Activated CD4-positive, alpha-beta T cell treated with anti-CD3 and anti-CD28 coated beads, Interleukin-2, amount 10 ng/mL, durations not matched to agents 24 days and 14 days (primary cell): ENCODE measurements at places on chromosomes 12 and 14.

DNA sequence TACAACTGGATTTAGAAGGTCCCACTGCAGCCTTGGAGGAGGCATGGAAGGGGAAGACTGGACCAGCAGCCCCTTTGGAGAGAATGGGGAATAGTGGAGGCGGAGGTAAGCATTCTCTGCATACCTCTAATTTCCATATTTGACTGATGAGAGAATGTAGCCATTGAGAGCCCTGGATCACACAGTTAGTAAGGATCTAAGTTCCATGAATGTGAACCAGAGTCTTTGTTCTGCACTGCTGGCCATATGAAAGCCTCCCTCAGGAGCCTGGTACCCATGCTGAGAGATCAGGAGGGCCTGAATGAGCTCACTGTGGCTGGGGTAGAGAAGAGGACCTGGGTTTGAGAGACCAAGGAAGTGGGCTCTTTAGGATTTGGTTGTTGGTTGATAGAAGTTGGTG, 192.1 kb downstream of the TMEM132C start:
- no peak for DNase-seq

DNA sequence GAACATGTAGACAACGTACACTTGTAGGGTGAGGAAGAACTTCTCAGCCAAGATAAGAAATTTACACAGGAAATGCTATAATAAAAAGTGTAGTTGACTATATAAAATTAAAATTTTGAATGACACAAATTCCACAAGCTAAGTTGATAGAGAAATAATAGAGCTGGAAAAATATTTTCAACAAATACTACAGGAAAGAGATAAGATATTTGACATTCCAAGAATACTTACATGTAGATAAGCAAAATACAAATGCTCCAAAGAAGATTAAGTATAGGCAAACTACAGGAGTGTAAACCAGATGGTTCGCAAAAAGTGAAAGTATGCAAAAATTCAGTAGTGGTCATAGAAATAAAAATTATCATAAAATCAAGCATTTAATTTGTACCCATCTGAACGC, 49.2 kb upstream of the ANP32D start:
- no peak for DNase-seq

GRCh38 chr12:16939871-16940306, 333.9 kb upstream of the LMO3 start:
- DNase-seq = peak; percentile 60

GRCh38 chr12:77667101-77667500, 163.6 kb upstream of the NAV3 start:
- no peak for DNase-seq

DNA sequence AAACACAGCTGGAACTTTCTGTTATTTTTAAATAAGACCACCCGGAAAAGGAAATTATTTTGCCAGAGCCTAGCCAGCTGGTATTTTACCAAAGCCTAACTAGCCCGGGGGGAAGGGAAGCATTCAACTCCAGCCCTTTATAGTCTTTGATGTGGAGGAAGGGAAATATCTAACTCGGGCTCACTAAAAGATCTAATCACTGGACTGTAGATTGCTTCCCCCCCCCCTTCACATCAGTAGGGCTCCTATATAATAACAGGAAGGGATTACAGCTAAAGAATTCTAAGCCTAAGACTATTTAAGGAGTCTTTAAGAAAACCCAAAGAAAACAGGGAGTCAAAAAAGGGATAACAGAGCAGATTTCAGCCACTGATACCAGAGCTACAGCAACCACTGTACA, 431.1 kb downstream of the KCNH5 start:
- no peak for DNase-seq

DNA sequence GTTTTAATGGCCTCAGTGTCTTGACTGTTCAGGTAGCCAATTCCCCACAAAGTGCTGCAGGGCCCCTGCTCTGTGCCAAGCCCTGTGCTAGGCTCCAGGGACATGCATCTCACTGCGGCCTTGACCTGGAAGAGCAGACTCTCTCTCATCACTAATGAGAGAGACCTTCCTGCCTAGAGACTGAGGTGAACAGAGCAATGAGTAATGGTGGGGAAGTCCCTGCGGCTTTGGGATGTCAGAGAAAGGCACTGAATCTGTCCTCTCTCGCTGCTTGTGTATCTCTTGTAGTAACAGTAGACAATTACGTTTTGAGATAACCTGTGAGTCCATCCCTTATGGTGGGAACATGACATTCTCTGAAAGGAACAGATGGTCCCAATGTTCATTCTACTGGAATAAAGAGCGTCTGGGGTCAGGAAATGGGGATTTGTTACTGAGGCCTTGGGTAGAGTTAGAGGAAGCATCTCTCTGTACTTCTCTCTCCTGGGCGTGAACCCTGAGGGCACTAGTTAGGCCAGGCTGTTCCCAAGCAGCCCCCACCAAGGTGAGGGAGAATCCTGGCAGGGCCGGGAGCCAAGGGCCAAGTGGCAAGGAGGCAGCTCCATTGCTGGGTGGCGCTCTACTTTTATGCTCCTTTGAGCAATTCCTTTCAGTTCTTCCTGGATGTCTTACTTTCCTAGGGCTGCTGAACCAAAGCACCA, 13.5 kb downstream of the NFATC4 start:
- no peak for DNase-seq

DNA sequence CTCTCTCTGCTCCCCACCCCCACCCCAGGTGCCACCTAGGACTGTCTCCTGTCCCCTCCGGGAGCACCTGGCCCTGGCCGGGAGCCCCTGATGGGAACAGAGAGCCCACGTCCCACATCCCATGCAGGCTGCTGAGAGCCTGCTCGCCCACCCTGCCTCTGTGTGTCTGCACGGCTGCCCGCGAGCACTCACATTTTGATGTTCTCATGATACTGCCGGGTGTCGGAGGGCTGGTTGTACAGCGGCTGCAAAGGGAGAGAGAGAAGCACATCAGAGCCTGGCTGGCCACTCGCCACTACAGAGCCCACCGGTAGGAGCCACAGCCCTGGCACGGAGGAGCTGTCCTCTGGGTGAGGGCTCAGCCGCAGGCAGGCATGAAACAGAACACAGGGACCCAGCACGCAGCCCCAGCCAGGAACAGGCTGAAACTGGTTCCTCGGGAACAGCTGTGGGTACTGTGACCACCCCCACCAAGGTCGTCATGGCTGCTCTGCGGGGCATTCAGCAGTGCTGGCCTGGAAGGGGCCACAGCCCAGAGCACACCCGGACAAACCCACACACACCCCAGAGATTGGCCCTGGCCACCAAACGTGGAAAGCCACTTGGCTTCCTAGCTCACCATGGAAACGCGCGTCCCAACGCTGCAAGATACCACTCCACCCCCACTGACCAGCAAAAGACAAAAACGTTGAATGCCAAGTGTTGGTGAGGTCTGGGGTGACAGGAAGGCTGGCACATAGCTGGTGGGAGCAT, 117.6 kb downstream of the NCOR2 start:
- DNase-seq = no peak

GRCh38 chr14:64112867-64113678, 181.1 kb downstream of the ESR2 start:
- DNase-seq = no peak

DNA sequence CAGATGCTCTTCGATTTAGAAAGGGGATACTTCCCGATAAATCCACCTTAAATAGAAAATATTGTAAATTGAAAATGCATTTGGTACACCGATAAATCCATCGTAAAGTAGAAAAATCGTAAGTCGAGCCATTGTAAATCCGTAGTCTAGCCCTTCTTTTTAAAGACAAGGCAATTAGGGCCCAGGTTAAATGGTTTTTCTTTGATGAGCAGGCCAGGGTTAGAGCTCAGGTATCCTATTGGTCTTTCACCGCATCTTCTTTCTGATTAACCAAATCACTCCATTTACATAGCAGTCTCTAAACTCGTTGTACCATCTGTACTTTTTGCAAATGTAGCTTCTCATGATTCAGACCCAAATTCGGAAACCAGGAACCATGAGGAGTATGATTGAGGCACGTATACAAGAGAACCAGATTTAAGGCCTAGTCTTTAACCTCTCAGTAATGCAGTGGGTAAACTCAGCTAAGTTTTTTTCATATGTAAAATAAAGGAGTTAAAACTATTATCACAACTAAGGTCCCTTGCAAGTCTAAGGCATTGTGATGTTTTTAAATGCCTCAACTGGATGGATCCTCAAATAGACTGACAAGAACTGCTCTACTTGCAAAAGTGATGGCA, 2.2 kb upstream of the YAF2 start:
- no peak for DNase-seq

DNA sequence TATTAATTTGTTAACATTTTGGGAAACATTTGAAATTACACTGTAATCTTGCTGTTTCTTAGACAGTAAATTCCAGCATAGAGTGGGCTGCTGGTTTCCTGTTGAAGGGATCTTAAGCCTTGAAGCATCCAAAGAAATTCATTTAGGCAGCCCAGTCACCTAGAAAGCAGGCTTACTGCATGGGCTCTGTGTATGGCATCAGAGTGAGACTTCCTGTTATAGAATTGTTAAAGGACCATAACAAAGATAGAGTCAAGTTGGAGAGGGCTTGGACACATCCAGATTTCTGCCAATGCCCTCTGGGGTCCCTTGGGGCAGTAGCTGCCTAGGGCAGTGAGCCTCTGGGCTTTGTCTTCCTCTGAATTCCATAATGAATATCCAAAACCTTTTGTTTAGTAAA, 149.2 kb downstream of the DYRK2 start:
- no peak for DNase-seq

DNA sequence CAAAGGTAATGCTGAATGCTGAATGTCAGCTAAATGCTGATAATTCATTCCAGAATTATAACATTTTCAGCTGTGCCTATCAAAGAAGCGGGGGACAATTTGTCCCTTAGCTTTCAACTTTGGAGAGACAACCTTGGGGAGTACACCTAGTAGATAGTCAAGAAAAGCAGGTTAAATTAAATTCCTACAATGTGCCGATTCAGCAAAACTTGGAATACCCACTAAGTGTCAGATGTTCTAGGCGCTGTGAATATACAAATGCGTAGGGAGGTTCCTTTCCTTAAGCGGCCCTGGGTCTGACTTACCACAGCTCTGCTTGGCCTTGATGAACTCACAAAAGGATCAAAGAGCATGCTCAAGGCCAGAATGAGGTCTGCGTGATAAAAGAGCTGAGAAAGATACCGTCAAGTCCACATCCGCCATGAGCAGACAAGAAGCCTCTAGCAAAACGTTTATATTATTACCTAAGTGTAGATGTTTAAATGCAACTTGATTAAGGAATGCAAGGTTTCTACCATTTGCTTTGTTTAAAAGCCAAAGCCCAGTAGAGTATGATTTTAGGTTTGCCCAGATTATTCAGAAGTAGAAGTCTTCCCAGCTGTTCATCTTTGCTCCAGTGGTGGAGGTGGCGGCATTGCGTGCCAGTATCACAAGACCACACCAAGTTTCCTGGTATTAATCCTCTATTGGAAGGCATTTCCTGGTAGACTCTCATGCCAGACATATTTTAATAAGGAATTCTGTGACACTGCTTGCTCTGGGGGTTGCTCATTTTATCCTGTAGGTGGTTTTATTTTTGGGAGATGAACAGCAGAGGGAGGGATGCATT, 368.6 kb downstream of the DPF3 start:
- no peak for DNase-seq

DNA sequence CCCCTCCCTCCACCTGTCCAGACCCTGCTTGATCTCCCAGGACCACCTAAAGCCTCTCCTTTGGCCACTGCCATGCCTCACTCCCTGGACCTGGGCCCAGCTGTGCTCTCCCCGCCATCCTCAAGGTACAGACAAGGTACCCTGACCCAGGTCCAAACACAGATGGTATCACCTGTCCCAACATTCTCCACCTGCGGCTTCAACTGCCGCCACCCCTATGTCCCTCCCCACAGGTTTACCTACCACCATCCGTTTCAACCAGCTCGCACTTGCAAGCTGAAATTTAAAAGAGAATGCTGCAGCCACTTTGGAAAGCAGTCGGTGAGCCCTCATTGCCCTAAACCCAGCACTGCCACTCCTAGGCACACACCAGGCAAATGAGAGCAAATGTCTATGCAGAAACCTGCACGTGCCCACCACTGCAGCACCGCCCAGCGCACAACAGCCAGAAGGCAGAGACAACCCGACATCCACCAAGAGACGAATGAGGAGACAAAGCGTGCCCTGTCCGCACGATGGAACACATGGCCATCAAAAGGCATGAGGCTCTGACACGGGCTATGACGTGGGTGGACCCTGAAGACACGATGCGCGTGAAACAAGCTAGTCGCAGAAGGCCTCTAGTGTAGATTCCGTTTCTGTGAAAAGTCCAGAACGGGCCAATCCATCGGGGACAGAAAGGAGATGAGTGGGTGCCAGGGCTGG, 71.0 kb downstream of the RFLNA start:
- no peak for DNase-seq

GRCh38 chr12:47722941-47723631, 2.2 kb downstream of the ENDOU start:
- no peak for DNase-seq

DNA sequence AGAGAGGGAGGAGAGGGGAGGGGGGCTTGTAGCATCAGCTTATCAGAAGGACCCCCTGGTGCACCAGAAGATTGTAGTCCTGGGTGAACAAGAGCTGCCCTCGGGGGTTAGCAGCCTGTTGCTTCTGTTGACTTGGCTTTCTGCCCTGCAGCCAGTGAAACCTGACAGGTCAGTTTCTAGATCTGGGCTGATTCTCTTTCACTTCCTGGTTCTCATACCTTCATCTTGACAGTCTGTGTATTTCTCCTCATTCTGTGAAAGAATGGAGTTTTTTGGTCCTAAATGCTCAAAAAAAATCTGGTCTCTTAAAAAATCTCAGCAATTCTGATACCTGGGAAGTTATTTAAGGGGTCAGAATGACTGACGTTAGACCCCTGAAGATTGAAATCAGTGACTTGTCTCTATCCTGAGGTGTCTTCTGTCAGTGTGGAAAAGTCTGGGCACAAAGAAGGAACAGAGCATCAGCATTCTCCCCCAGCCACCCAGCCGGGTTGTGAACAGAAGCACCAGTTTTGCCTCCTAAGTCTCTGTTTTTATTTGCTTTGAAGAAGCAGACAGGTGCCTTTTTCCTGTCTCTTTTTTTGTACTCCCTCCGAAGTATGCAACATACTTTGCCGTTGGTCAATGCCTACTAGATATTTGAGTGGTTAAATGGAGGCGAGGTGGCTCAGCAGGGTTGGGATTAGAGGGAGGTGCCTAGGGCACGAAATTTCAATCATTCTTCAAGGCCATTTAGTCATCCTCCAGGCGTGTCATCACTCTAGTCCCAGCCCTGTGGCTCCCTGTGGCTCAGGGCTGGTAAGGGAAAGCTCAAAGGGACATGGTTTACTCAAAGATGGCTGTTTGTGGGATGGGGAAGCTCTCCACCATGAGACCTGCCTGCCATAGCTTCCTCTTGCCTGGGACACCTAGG, 24.0 kb downstream of the TTC9 start:
- no peak for DNase-seq

DNA sequence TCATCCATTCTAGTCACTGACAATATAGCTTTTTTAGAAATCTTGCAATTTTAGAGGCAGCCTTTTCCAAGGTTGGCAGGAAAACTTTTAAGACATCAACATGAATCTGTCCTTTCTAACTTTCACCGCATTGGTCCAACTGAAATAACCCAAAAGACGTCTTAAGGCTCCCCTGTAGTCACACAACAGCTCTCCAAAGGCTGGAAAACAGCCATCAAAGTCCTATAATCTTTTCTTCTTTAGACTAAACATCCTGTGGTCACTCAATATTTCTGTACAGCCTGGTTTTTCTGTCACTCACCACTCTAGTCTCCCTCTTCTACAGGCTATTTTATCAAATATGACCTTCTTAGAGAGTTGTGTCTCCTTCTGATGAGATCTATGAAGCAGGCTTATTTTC, 4.5 kb upstream of the PTPRB start:
- DNase-seq = no peak
